ENCODE measurements at places on chromosomes 5 and 9.

- no peak for DNase-seq
Measured at GRCh38 chr9:20744036-20744630, 60.1 kb downstream of the FOCAD start.

DNA sequence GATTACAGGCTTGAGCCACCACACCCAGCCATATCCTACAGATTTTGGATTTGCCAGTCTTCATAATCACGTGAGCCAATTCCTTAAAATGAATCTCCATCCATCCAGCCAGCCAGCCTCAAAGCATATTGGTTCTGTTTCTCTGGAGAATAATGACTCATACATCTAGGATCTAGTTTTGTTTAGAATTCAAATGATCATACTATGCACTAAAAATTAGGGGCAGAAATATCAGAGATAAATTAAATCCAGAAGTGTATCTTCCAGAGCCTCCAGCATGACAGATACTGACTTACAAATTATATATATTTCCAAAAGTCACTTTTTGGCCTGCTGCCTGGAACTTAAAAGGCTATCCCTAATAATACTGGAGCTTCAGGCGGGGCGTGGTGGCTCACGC, 119.1 kb upstream of the NR5A1 start:
- DNase-seq = no peak

- DNase-seq = no peak
Measured at GRCh38 chr9:72790989-72791388, 161.9 kb downstream of the ALDH1A1 start.

DNA sequence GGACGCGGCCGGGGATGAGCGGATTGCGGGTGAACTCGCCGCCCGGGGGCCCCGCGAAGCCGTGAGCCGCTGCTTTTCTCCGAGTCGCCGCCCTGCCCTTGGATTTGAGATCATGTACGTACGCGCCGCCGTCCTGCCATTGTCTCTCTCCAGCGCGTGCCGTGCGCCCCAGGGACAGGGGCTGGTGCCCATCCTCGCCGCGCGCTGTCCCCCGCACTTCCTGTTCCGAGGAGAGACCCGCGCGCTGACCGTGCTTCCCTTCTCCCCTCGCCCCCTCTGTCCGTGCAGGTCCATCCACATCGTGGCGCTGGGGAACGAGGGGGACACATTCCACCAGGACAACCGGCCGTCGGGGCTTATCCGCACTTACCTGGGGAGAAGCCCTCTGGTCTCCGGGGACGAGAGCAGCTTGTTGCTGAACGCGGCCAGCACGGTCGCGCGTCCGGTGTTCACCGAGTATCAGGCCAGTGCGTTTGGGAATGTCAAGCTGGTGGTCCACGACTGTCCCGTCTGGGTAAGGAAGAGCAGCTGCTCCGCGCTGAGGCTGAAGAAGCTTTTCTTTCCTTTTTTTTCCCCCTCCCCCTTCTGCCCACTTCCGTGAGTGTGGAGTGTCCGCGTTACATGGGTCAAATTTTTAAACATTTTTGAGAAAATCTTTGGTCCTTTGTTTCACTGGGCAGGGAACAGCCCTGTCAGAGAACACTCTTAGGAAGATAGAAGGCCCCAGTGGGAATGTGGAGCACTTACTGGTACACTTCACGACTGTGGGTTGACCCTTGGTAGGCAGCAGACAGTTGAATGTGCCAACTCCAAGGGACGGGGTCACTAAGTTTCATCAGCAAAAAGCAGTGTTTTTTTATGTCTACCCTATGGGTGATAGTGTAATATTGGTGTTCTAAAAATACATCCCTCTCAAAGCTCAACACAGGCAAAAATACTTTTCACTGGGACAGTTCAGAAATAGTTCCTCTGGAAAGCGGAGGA, 727 bp downstream of the RHOBTB3 start:
- peak; percentile 67 for DNase-seq

DNA sequence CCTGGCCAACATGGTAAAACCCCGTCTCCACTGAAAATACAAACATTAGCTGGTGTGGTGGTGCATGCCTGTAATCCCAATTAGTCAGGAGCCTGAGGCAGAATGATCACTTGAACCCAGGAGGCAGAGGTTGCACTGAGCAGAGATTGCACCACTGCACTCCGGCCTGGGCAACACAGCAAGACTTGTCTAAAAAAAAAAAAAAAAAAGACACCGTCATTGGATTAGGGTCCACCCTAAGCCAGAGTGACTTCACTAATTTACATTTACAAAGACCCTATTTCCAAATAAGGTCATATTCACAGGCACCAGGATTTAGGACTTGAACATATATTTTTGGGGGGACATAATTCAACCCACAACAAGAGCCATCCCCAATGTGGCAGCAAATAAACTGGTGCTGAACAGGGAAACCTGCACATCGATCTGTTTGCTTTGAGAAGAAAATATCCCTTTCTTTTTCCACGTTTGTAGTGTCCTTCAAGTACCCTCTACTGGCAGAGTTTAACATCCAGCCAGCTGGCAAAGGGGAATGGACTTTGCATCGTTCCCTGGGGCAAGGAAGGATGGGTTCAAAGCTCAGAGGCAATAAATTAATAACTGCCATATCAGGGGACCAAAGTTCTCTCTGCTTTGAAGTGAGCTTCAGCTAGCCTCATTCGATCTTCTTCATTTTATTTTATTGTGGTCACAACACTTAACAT, 3.7 kb upstream of the DNAJC25 start:
- peak; percentile 84 for DNase-seq

GRCh38 chr9:35232867-35233544, 71.2 kb downstream of the UNC13B start:
- no peak for DNase-seq

DNA sequence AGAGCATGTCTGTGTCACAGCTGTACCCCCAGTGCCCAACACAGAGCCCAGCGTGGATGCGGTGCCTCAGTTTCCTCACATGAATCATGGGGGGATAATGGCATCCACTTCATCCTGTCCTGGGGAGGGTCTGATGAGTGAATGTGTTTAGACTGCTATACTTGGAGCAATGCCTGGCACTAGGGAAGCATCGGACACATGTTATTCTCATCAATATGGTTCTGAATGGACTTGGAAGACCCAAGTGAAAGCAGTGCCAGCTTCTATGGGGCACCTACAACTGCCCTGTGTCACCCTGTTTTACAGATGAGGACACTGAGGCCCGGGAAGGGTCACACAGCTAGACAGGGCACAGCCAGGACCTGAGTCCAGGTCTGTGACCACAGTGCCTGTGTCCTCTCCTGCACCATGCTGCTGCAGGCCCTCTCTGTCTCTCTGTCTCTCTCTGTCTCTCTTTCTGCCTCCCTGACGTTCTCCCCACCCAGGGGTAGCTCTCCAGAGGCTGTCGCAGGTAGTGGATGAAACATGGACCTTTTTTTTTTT, 42.3 kb upstream of the NEK6 start:
- DNase-seq = peak; percentile 35

- DNase-seq = no peak
Measured at GRCh38 chr5:134086943-134087305, 27.6 kb upstream of the TCF7 start.

- DNase-seq = no peak
Measured at GRCh38 chr9:116958881-116959280, 271.8 kb downstream of the TRIM32 start.

- DNase-seq = no peak
Measured at GRCh38 chr9:115328228-115328627, 210.3 kb upstream of the TNC start.

DNA sequence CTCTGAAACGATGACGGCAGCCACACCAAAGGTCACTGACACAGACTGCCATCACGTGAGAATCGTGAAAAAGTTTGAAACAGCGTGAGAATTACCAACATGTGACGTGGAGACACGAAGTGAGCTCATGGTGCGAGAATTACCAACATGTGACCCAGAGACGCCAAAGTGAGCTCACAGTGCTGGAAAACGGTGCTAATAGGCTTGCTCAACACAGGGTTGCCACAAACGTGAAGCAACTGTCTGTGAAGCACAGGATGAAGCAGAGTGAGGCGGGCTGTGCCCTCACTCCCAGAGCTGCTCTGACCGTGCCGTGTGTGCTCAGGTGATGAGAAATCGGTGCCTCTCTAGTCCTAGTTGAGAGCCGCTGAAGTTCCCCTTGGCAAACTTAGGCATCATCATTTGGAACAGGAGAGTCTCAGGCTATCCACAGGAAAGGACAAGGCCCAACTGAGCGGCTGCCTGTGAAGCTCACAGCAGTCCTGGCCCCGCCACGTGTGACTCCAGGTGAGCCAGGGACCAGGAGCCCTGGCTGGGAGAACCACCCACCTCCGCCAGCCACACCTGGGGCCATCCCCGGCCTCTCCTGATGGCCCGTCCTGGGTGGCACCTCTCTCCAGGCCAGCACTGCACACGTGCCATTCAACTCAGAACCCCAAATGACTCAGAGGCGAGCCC, 29.8 kb upstream of the SLC6A3 start:
- no peak for DNase-seq

- DNase-seq = no peak
Measured at GRCh38 chr5:40206030-40206429, 473.7 kb upstream of the PTGER4 start.

DNA sequence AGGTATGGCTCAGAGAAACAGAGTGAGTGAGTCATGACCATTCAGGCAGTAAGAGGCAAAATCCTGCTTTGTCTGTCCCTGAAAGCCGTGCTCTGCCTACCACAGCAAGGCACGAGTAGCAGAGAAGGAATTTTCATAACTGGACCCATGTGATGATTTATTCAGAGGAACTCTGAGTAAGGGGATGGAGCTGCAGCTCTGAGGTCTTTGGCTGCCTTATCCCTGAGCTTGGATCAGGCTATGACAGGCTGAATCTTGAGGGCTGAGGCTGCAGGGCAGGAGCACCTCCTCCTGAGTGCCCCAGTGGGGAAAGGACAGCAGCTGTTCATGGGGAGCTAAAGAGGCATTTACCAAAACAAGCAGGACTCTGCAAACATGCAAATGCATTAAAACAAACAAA, 183.4 kb downstream of the PAPPA start:
- no peak for DNase-seq

DNA sequence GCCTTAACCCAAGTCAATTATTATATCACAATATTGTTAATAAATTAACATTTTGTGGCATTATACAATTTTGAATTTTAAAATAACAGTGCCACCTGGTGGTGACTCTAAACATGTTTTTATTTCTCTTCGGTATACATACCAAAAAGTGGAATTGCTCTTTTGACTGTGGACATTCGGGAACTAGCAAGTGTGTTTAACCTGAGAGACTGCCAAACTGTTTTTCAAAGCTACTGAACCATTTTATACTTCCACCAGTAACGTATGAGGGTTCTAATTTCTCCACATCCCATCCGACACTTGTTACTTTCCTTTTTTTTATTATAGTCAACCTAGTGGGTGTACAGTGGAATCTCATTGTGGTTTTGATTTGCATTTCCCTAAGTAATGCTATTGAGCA, 18.3 kb upstream of the HSDL2 start:
- DNase-seq = no peak

DNA sequence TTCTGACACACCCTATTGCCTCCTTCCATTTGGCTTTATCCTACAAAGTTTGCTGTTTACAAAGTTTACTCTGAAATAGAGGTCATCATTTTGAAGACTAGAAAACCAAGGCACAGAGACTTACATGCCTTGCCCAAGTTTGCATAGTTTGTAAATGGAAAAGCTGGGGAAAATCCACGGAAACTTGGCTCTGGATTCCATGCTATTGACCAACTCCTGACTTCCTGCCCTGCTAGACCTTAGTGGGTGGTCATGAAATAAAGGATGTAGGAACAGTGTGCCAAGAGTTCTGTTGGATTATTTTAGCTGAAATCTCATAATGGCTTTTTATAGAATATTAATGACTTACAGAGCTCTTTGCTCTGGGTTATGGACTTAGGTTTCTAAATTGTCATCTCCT, 69.5 kb downstream of the GRIA1 start:
- no peak for DNase-seq

GRCh38 chr5:175894793-175895192, 23.4 kb downstream of the CPLX2 start:
- DNase-seq = no peak

DNA sequence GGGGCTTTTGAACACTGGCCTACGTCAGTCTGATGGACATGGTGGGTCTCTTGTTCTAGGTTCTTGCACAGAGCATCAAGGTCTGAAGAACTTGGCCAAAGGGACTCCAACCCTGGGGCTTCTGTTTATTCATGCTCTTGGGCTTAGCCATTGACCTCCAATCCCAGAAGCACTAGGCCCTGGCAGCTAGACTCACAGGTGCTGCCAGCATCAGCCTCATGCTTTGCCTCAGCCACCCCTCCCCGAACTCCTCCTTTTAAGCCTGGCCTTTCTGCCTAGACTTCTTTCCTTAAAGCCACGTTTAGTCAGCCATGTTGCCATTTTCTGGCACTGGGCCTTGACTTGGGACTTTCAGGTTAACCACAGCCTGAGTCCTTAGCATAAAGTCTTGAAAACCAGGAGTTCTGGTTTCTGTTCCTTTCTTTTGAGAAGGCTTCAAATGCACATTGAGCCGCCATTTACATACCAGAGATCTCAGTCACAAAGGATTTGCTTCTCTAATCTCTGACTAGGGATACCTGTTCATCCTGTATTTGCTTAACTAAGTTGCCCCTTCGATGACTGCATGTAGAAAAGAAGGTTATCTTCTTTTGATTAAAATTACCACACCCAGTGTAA, 54.7 kb downstream of the ANGPTL2 start:
- no peak for DNase-seq

DNA sequence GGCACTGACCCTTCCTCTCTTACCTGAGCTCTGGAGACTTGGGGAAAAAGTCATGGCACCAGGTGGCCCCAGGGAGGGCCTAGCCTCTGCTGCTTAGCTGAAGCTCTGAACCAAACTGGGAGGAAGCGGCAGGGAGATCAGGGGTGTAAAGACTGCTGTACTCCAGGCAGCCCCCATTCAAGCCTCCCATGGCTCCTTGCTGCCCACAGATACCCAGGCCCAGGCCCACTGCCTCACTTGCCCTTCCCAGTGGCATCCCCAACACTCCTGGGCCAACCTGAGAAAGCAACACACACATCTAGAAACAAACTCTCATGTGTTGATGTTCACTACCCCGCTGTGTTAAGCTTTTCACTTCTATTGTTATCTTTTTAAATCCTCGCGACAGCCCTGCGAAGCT, 151.6 kb downstream of the C5orf15 start:
- no peak for DNase-seq

DNA sequence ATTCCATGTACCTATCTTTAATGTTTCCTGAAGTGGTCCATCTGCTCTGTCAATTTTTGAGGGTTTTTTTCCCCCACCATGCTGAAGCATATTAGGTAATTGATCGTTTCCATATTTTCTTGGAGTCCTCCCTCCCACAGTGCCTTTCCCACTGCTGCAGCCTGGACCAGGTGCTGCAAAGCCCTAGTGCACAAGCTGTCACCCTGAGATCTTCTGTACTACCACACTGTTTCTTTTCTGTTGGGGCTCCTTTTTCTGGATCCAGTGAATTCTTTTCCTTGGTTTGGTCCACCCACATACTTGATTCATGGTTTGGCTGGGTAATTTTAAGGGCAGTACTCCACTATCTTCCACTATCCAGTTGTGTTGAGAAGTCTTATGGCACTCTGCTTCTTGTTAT, 30.9 kb upstream of the FAM169A start:
- no peak for DNase-seq

- no peak for DNase-seq
Measured at GRCh38 chr5:107580889-107581820, 89.6 kb downstream of the EFNA5 start.

Measured in left lobe of liver (tissue), 2 donors.